ENCODE measurements at places on chromosomes 1 and 21.

DNA sequence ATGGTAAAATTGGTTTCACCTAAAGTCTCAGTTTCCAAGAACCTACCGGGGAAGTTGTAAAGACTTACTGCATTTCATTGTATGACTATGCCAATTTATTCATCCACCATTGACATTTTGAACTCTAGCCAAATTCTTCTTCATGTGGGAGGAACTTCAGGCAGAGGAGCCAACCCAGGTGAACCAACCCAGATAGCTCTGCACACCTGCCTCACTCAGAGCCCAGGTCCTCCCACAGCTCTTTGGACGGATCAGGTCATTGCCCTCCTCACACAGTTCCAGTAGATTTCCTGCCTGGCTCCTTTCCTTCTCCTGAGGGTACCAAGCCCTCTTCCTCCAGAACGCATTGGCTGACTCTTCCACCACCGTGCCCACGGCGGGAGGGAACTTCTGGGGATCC, 121.7 kb downstream of the DTL start:
- DNase-seq: no peak

GRCh38 chr1:37761416-37762095, 3.4 kb downstream of the EPHA10 start:
- DNase-seq: no peak

GRCh38 chr1:99749504-99750347, 16.7 kb downstream of the FRRS1 start:
- no peak for DNase-seq

DNA sequence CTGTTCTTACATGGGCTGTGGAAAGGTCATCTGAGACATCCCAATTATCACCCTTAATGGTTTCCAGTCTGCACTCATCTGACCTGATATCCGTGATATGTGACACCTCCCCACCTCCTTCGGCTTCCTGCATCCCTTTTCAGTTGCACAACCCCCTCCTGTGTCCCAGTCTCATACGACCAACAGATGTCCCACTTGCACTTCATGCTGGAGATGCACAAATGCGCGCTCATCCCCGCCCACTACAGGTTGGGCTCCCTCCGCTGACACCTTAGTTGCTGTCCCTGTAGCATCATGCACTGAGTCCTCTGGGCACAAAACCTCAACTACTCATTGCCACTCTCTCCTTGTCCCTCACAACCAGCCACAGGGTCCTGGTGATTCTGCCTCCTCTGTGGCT, 94.4 kb downstream of the MIS18A start:
- no peak for DNase-seq

GRCh38 chr1:17183388-17184160, 21.4 kb upstream of the PADI1 start:
- DNase-seq: no peak

GRCh38 chr1:101069158-101069557, 43.6 kb upstream of the DPH5 start:
- no peak for DNase-seq

- DNase-seq: no peak
Observed at GRCh38 chr1:221381910-221382623, 359.8 kb downstream of the DUSP10 start.

- DNase-seq: no peak
Observed at GRCh38 chr1:24202987-24203386, 15.9 kb upstream of the IFNLR1 start.

DNA sequence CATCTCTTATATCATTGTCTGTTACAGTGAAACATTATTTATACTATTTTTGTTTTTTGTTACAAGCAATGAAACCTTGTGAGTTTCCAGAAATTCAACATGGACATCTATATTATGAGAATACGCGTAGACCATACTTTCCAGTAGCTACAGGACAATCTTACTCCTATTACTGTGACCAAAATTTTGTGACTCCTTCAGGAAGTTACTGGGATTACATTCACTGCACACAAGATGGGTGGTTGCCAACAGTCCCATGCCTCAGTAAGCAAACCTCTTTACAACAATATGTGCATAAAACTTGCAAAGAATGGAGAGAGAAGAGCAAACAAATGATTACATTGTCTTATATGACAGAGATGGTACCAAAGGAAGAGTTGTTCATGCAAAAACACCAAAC, 22.4 kb downstream of the CFHR4 start:
- DNase-seq: no peak

DNA sequence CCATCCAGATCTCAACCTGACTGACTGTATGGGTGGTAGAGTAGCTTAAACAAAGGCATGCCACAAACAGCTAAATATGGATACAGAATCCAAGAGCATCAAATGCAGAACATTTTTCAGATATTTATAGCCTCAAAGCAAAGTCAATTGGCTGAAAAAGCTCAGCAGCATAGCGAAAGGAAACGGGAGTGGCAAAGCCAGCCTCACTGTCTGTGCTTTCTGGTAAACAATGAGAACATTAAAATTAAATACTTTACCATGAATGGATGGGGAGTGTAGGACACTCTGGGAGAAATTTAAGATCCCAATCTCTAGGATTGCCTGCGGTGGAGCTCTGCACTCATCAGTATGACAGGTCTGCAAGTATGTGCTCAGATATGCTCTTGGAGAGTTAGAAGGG, 4.4 kb downstream of the RASAL2 start:
- no peak for DNase-seq

DNA sequence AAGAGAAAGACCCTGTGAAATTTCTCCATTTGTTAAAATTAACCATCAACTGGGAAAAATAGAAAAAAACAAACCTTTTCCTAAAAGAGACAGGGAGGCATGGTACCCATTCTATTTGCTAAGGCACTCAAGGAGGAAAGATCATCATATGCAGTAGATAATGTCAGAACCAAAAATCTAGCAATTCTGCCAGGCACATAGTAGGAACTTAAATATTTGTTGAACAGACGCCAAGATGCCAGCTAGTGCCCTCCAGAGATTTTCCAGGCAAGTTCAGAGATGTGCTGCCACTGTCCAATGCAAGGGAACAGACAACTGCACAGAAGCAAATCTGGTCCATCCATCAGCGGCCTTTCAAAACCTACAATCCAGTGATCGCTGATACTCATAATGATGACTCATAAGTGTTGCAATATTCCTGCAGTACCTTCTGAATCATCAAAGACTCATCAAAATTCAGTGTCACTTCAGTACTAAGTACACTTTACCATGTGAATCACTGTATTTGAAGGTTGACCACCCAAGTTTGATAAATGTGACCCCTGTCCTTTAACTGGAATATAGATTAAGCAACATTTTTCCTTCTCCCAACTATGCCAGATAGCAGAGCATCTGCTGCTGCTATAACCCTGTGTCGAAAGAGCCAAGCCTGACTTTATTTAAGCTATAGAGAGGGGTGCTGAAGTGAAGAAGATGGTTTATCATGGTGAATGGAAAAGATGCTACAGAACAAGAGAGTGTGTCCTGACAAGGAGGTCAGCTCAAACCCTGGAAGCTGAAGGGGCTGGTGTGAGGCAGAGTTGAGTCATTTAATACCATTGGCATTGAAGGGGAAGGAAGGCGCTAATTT, 99.1 kb downstream of the MT1HL1 start:
- DNase-seq: no peak

- no peak for DNase-seq
Observed at GRCh38 chr1:42463921-42464320, 835 bp downstream of the CCDC30 start.

GRCh38 chr1:22637907-22638445, 1.5 kb downstream of the C1QA start:
- no peak for DNase-seq

GRCh38 chr21:44401386-44402160, 48.2 kb downstream of the TRPM2 start:
- DNase-seq: no peak

DNA sequence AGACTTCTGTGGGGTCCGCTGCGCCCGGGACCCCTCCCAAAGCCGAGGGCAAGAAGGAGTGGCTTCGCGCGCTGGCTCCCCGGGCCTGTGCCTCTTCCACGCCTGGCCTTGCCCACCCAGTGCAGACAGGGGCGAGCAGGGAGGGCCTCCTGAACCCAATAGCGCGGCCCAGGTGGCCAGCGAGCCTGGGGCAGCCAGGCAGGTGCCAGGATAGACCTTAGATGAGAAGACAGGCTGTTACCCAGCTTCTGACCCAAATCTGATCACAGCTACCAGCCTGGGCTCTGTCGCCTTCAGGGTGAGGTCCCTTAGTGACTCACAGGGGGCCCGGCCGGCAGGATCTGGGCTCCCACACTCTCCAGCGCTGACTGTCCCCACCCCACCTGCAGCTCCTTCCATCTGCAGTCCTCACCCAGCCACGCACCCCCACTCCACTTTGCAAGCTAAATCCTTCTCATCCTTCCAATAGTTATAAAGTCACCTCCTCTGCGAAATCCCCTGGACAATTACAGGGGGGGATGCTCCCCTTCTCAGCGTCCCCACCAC, 9.6 kb downstream of the CLEC20A start:
- no peak for DNase-seq

DNA sequence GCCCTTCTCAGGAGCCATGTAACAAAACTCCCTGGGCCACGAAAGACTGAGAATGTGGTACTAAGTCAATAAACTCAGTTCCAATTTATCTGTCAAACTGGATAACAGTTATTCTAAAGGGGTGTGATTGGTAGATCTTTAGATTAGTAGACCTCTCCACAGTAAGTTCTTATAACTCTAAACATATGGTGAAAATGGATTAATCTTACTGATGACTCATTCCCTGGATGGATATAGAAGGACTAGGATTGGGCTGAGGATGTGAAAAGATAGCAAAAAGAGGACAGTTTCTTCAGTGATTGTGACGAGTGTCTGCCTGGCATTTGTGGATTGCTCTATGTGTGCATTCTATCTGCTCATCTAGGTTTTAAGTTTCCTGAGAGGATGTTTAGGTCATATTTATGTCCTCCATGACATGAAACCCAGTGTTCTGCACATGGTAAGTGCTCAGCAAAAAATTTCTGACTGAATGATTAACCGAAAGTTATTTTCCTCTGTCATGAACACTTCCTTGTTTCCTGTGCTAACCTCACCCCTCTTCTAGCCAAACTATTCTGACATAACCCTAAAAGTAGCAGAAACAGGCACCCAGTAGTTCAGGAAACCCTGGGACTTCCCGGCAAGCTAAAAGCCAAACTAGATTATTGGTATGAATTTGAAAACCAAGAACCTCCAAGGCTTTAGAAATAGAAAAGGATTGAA, 397.5 kb upstream of the PLXNA2 start:
- DNase-seq: no peak

DNA sequence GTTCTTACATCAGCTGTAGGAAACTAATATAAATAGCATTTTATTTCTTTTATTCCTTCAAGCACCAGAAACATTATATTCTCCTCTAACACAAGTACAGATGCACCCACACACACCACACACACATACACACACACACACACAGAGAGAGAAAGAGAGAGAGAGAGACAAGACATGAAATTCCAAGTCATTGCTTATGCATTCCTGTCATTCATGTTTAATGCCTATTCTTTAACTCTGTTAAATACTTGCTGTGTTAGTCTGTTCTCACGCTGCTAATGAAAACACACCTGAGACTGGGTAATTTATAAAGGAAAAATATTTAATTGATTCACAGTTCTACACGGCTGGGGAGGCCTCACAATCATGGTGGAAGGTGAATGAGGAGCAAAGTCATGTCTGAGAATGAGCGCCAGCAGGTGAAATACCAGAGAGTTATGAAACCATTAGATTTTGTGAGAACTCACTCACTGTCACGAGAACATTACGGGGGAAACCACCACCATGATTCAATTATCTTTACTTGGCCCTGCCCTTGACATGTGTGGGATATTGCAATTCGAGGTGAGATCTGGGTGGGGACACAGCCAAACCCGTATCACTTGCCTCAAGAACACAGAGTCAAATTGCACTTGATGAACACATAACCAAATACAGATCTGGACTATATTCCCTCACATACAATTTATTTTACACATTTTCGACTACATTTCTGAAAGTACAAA, 1058.1 kb upstream of the TMPRSS15 start:
- DNase-seq: no peak

GRCh38 chr1:220827445-220828178, 40.9 kb downstream of the MTARC1 start:
- DNase-seq: no peak

- no peak for DNase-seq
Observed at GRCh38 chr1:184965439-184965838, 8.9 kb downstream of the NIBAN1 start.

DNA sequence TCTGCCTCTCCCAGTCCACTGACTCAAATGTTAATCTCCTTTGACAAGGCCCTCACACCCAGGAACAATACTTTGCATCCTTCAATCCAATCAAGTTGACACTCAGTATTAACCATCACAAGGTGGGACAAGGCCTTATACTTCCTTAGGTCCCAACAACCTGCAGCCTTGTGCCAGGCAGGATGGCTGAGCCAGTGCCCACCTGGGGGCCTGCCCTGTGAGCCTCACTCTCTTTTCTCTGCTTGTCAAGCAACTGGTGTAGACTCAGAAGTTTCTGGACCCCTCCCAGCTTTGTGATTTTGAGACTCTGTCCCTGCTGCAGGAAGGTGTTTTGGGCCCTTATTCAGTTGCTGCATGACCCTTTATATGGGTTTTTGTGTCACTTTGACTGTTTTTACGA, 310.0 kb upstream of the C1orf174 start:
- DNase-seq: no peak

DNA sequence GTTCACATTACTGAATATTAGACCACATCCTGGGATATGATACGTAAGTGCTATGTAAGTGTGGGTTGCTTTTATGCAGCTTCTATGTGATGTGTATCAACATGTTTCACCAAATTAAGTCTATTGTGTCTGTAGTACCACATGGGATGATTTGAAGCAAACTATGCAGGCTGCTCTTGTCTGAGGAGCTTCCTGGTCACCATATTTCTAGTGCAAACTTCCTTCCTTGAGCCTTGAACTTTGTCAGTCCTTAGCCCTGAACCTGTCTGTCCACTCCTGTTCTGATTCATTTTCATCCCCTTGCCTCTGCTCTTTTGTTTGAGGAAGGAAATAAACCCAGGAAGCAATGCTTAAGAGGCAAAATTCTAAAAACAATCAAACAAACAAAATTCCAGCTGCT, 117.5 kb upstream of the VANGL1 start:
- DNase-seq: no peak

GRCh38 chr21:35309316-35309715, 260.2 kb upstream of the RUNX1 start:
- no peak for DNase-seq

DNA sequence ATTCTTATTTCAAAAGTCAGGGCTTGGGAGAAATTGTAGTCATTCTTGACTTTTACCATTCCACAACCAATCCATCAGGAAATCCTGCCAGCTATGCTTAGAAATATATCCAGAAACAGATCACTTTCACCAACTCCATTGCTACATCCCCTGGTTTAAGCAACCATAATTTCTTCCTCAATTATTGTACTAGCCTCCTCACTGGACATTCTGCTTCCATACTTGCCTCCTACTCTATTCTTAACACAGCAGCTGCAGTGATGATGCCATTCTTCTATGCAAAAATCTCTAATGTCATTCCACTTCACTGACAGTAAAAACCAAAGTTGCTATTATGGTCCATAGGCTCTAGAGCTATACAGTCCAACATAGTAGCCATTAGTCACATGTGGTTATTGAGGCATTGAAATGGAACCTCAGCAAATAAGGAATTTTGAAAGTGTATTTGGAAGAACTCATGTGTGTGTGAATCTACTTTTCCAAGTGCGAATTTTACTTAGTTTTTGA, 110.7 kb upstream of the KIAA0040 start:
- no peak for DNase-seq
